Activated naive CD4-positive, alpha-beta T cell treated with anti-CD3 and anti-CD28 coated beads, Interleukin-2, amount 10 ng/mL, durations not matched to agents 7 days and 5 days (primary cell): ENCODE measurements at places on chromosomes 5 and 9.

GRCh38 chr9:105117234-105117633 is 127.2 kb upstream of the SLC44A1 start:
- peaks cover 28% of the 10 kb centered on the region for H3K4me1 ChIP-seq
- H3K4me3 ChIP-seq: no peak overlapping the region
- no peaks in the 10 kb centered on the region for H3K36me3 ChIP-seq
- H3K27me3 ChIP-seq: peaks cover 25% of the 10 kb centered on the region
- H3K27ac ChIP-seq: no peak overlapping the region

- H3K27me3 ChIP-seq: peaks cover 3% of the 10 kb centered on the region
- H3K27ac ChIP-seq: no peak overlapping the region
- no peak for DNase-seq
- H3K36me3 ChIP-seq: peaks cover 2% of the 10 kb centered on the region
Measured at GRCh38 chr9:114847492-114848417, 41.9 kb upstream of the TNFSF15 start.

- H3K36me3 ChIP-seq: peaks cover 58% of the 10 kb centered on the region
- H3K4me3 ChIP-seq: peak overlapping the region; percentile 83
- H3K4me1 ChIP-seq: peaks cover 55% of the 10 kb centered on the region
Measured at GRCh38 chr9:33264003-33264472, 470 bp downstream of the BAG1 start.

DNA sequence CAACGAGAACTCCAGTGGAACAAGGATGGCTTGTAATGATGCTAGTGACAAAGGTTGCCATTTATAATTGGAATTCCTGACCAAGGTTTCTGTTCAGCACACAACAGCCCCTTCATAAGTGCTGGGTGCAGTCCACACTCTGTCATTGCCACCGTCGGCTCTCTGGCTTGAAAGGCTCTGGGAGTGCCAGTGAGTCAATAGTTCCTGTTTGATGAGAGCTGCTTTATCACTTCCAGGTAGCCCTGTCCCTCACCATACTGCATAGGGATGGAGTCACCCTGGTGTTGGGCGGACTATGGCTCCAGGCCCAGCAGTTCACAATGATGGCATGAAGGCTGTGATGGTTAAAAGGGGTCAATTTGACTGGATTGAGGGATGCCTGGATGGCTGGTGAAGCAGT is 34.6 kb upstream of the SEMA4D start:
- H3K36me3 ChIP-seq: peaks cover 8% of the 10 kb centered on the region
- H3K27ac ChIP-seq: peak overlapping the region; percentile 39
- no peak overlapping the region for H3K4me3 ChIP-seq
- peak; percentile 36 for DNase-seq
- H3K4me1 ChIP-seq: peaks cover 98% of the 10 kb centered on the region
- no peaks in the 10 kb centered on the region for H3K27me3 ChIP-seq

DNA sequence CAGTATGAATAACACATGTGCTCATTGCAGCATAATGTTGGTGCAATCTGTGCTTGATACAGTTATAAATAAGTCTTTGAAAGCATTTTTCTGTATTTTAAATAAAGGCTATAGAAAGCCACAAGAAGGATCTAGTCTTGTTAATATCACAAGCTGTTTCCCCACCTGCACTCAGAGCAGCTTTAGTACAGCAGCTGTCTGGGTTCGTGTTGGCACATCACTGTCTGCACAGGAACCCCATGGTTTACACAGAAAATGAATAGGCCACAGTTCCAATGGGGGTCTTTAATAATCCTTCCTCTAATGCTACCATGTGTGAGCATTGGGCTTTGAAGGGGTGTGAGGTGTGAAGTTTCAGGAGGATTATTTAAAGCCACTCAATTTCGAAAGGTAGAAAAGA is 2269.7 kb downstream of the MAT2B start:
- no peaks in the 10 kb centered on the region for H3K27me3 ChIP-seq
- no peaks in the 10 kb centered on the region for H3K4me1 ChIP-seq
- H3K4me3 ChIP-seq: no peak overlapping the region
- no peak for DNase-seq
- H3K27ac ChIP-seq: no peak overlapping the region
